ENCODE measurements at places on chromosomes 4 and X.
A peak's percentile ranks its signal among the peaks of the same experiment; 100 is the strongest.

- DNase-seq: no peak
Observed at GRCh38 chrX:43357741-43358140, 298.4 kb upstream of the MAOA start.

GRCh38 chr4:99529228-99529627, 18.4 kb downstream of the C4orf17 start:
- no peak for DNase-seq

DNA sequence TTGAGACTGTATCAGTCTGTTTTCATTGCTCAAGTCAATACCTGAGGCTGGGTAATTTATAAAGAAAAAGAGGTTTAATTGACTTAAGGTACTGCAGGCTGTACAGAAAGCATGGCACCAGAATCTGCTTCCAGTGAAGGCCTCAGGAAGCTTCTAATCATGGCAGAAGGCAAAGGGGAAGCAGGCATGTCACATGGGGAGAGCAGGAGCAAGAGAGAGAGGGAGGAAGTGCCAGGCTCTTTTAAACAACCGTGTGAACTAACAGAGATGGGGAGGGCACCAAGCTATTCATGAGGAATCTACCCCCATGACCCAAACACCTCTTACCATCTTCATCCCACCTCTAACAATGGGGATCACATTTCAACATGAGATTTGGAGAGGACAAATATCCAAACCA, 7.2 kb upstream of the TMEM131L start:
- DNase-seq: no peak

DNA sequence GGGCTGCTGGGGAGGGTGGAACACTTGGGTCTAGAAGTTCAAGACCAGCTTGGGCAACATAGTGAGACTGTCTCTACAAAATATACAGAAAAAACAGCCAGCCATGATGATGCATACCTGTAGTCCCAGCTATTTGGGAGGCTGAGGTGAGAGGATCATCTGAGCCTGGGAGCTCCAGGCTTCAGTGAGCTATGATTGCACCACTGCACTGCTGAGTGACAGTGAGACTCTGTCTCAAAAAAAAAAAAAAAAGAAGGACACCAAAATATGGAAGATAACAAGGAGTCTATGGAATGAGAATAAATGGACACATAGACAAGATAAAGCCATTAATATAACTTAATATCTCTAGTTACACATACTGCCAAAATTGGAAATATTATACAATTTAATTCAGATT, 62.7 kb upstream of the IL15 start:
- no peak for DNase-seq

GRCh38 chrX:68433155-68433980, at the start of gene OPHN1:
TSS of gene OPHN1 (minus strand) at chrX:68433495. CDS start at chrX:68433020, 475 bp downstream.
- peak; percentile 16 for DNase-seq

- DNase-seq: no peak
Observed at GRCh38 chr4:105280338-105281123, 133.9 kb downstream of the TET2 start.

GRCh38 chr4:1413204-1413663, 7.0 kb upstream of the NKX1-1 start:
- DNase-seq: no peak

DNA sequence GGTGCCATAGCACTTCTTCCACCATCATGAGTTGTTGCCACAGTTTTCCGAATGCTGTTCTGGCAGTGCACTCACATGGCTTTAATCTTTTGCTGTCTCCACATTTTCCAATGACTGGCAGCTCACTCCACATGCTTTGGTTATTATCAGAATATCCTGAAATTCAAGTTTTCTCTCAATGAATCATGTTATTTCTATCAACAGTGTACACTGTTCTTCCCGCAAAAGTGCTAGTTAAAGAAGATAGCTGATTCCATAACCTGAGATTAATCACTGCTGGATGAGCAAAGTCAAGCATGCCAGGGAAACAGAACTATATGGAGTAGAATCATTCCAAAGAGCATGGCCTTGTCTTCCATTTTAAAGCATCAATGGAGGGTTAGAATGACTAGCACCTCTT, 14.6 kb upstream of the IL13RA2 start:
- DNase-seq: no peak

- no peak for DNase-seq
Observed at GRCh38 chr4:52643190-52643589, 15.9 kb downstream of the USP46 start.

DNA sequence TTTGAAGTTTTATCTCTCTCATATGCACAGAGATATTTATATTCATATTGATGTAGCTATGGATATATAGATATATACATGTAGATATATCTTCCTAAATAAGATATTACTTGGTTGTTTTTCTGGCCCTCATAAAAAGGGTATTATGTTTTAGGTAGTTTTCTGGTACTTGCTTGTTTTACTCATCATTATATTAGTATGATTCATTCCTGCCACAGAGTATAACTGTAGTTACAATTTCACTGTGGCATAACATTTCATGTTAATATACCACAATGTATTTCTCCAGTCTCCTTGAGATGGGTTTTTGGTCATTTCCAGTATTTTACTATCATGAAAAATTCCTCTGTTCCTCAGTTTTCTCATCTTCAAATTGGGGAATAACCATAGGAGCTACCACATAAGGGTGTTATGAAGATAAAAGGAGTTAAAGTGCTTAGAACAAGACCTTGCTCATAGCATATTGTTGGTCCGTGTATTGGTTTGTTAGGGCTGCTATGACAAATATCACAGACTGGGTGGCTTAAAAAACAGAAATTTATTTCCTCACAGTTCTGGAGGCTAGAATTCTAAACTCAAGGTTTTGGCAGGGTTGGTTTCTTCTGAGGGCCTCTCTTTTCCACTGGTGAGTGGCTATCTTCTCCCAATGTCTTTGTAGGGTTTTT, 129.7 kb downstream of the TMEM164 start:
- no peak for DNase-seq

All from activated CD4-positive, alpha-beta T cell treated with anti-CD3 and anti-CD28 coated beads for 48 hours (primary cell).